ENCODE measurements at places on chromosomes 7 and 10.
A peak's percentile ranks its signal among the peaks of the same experiment; 100 is the strongest.

DNA sequence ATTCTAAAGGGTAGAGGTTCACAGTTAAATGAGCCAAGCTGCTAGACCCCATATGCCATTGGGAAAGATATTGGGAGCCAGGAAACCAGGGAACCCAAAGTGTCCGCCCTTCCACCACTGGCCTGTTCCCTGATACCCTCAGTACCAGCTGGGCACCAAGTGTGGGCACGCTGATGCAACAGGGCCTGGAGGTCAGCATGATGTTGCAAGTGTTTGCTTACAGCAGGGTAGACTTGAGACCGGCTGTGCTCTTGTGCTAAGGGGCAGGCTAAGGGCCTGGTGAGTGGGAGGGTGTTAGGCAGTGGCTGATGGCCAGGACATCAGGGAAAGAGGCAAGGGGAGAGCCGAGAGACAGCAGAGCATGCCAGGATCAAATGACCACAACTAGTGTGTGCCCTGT lies 21.0 kb upstream of the MYL7 start:
- no peak for DNase-seq

DNA sequence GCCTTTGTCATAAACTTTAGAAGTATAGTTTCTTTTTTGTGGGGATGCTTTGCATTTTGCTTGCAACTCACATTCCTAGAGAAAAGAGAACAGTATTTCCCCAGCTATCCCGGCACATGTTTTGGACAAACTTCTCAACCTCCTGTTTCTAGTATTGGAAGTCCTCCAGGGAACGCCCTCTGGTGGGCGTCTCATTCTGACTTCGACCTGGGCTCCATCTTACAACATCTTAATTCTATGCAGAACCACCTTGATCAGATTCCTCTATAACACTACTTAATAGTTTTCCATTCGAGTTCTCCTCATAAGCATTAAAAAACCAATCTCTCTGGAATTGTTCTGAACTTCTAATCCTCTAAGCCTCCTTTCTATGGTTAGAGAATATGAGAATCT lies 139.5 kb upstream of the FZD8 start:
- DNase-seq, result no peak

DNA sequence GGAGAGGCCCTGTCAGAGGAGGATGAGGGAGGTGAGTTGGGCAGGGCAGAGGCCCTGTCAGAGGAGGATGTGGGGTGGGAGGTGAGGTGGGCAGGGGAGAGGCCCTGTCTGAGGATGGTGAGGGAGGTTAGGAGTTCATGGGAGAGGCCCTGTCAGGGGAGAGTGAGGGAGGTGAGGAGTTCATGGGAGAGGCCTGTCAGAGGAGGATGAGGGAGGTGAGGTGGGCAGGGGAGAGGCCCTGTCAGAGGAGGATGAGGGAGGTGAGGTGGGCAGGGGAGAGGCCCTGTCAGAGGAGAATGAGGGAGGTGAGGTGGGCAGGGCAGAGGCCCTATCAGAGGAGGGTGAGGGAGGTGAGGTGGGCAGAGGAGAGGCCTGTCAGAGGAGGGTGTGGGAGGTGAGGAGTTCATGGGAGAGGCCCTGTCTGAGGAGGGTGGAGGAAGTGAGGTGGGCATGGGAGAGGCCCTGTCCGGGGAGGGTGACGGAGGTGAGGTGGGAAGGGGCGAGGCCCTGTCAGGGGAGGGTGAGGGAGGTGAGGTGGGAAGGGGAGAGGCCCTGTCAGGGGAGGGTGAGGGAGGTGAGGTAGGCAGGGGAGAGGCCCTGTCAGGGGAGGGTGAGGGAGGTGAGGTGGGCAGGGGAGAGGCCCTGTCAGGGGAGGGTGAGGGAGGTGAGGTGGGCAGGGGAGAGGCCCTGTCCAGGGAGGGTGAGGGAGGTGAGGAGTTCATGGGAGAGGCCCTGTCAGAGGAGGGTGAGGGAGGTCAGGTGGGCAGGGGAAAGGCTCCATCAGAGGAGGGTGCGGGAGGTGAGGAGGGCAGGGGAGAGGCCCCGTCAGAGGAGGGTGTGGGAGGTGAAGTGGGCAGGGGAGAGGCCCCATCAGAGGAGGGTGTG lies 73.7 kb downstream of the INPP5A start:
- DNase-seq, result no peak

- DNase-seq, result no peak
These were observed 152.2 kb downstream of the SDHAF3 start for GRCh38 chr7:97269741-97270140.

- DNase-seq, result no peak
These were observed 140.1 kb upstream of the JCAD start for GRCh38 chr10:30199376-30200016.

GRCh38 chr10:117223693-117224430 lies 17.1 kb upstream of the SLC18A2 start:
- DNase-seq, result no peak

- no peak for DNase-seq
These were observed 29.5 kb upstream of the TUBB8 start for GRCh38 chr10:78556-78955.

GRCh38 chr10:124708922-124709520 lies 35.2 kb downstream of the FAM53B start:
- DNase-seq, result no peak

- peak; percentile 60 for DNase-seq
These were observed 1.4 kb upstream of the OSBPL3 start for GRCh38 chr7:24981171-24981951.

GRCh38 chr10:77002872-77003271 lies 634.7 kb downstream of the KCNMA1 start:
- DNase-seq, result no peak

- no peak for DNase-seq
These were observed 79.3 kb upstream of the PPP2R2D start for GRCh38 chr10:131821378-131822012.

DNA sequence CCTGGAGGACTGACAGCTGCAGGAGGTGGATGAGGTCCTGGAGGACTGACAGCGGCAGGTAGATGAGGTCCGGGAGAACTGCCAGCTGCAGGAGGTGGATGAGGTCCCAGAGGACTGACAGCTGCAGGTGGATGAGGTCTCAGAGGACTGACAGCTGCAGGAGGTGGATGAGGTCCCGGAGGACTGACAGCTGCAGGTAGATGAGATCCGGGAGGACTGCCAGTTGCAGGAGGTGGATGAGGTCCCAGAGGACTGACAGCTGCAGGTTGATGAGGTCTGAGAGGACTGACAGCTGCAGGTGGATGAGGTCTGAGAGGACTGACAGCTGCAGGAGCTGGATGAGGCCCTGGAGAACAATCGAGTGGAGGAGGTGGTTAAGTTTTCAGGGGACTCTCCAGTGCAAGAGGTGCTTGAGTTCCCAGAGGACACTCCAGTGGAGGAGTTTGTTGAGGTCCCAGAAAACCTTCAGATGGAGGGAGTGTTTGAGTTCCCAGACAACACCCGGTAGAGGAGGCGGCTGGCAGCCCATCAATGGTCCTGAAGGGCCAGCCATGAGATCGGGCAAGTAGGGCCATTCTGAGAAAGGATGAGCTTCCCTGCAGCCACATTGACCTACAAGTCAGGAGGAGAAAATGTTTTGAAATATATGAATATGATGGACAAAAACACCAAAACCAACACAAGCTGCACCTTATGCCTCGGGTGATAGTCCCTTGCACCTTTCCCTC lies 4.7 kb upstream of the EIF5AL1 start:
- no peak for DNase-seq

- no peak for DNase-seq
These were observed 111.8 kb downstream of the VIPR2 start for GRCh38 chr7:159032753-159033472.

DNA sequence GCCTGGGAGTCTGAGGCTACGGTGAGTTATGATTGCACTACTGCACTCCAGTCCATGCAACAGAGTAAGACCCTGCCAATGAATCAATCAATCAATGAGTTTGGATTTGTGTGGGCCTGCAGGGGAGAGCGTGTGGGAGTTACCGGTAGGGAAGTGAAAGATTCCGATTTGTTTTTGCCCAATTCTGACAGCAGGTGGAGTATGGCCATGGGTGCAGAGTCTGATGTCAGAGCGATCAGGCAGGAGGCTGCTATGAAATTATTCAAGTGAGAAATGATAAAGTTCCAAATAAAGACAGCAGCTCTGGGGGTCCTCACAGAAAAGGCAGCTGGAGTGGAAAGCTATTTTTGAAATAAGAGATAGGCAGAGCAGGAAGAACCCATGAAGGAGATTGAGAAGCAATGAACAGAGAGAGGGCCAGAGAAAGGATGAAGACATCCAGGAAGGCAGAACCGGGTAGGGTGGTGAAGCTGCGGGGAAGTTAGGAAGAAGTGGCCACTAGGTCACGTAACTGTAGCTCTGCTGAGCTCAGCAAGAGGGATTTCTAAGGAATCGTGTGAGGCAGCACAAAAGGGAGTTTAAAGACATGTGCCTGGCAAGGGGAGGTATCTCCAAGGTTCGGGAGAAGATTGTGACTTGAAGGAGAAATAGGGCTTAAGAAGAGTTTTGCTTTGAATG lies 93.7 kb upstream of the NMT2 start:
- DNase-seq, result no peak

DNA sequence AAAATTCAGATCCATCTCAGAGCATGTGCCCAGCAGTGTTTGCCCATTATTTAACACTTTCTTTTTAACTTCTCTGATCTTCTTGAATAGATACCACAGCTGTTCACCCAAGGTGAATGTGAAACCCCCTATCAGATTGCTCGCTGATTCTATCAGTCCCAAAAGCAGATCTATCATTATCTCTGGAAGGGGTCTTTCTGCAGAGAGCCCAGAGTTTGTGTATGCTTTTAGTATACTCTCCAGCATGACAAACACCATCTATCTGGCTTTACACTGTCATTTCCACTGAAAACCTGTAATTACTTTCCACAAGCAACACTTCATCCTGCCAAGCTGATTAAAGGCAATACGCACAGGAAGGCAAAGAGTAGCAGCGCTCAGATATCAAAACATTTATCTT lies 168.2 kb downstream of the CACNA2D1 start:
- no peak for DNase-seq

DNA sequence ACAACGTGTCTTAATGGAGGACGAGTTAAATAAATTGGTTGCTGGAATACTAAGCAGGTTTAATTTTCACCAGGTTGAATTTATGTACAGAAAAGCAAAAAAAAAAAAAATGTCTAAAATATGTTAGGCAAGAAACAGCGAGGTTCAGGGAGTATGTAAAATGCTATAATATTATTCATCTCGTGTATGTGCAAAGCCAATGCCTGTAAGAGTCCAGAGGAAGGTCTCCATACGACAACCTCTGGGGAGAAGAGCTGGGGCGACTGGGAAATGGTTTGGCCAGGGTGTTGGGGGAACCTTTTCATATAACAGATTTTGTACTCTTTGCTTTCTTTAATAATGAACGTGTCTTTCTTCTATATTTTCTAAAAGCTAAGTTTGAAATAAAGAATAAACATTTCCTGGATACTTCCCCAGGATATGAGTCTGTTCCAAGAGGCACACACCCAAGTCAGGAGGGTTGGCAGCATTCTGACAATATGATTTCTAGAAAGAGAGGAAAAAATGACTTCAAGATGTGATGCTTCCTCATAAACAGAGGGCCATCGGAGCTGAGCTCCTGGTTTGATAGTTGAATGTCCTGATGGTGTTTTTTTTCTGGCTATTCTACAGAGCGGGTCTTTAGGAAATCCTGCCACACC lies 208.6 kb upstream of the MGMT start:
- no peak for DNase-seq

DNA sequence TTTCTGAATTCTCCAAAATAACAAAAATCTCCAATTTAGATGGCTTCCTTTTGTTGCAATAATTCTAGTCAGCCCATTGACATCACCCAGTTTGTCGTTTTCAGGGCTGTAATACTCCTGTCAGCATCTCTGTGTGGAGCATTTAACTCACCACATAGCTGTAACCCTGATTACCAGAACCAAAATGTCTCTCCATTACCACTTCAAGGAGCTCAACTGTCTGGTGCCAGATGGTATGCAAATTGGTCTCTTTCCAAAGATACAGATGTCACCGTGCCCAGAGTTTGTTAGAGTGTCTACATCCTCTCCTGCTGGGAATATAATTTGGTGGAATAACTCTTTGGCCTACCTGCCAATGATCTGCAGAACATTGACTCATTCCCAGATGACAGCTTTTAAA lies 350.3 kb upstream of the POT1 start:
- no peak for DNase-seq

DNA sequence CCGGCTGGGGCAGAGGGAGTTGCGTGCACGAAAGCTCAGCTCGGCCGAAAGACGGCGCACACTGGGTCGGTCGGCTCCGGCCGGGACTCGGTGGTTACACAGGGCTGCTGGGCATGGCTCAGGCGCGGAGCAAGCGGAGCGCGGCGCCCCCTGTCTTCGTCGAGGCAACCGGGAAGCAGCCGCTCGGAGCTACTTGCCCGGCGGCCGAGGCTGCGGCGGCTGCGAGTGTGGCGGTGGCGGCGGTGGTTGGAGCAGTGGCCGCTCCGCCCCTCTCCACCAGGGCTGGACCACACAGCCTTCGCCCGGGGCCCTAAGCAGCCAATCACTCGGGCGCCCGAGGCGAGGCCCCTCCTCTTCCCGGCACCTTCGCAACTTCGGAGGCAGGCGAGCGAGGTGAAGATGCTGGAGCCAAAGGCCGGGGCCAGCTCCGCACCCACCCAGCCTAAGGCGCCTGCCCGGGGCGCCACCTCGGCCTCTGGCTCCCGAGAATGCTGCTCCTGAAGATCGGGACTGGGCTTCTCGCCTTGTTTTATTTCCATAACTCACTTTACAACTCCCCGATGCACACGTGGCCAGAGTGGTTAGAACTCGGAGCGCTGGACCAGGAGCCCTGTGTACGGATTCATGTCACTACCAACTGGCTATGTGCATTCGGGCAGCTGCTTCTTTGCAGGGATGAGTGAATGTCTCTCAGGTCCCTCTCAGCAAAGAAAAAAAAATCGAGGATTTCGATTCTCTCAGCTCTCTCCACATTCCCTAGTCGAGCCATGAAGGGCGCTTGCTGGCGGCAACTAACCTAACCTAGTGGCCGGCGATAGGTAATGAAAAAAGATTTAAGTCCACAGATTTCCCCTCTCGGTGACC lies at the start of gene TLL2:
Gene TLL2, minus strand, starts transcription at position 229 of the 864 bp plus-strand sequence. CDS start 241 bp downstream, outside the sequence.
- peak; percentile 69 for DNase-seq

GRCh38 chr10:128373071-128373749 lies 247.0 kb upstream of the MKI67 start:
- DNase-seq, result no peak

DNA sequence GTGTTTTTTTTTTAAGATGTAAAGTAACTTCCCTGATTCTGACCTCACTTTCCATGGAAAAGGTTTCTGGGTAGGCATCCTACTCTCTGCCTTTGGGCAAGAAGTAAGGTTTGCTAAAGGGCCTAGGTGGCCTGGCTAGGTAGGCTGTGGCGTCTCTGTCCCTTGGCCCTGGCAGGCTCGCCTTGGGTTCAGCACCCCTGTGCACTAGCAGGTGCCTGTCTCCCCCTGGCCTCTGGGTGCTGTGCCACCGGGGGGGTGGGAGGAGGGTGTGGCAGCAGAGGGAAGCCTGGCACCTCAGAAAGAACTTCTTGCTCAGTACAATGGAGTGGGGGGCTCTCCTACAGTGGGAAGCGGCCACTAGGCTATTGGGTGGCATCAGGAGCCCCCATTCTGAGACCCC lies 14.0 kb downstream of the TECPR1 start:
- DNase-seq, result no peak

GRCh38 chr7:122416336-122416735 lies 111.8 kb upstream of the FEZF1 start:
- no peak for DNase-seq

GRCh38 chr7:30634193-30634626 lies 39.5 kb downstream of the GARS1 start:
- DNase-seq, result no peak
